ENCODE measurements at places on chromosomes 4 and X.

- no peak for DNase-seq
Observed at GRCh38 chrX:153774576-153775292, 6.1 kb upstream of the SRPK3 start.

- DNase-seq, result peak; percentile 25
Observed at GRCh38 chrX:69109706-69110105, 55.5 kb downstream of the PJA1 start.

DNA sequence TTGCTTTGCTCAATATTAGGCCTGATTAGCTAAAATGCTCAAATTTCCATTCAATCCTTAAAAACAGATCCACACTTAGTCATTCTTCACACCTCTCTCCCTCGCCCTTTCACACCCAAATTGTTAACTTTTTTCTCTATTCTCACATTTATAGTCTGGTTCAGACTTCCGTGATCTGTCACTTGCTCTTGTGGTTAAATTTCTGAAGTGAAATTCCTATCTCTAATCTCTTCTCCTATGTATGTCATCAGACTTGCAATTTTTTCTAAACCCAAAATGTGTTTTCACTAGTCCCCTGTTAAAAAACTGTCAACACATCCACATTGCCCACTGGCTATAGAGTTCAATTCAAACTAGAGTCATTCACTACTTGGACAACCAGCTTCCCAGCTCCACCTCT lies 63.2 kb downstream of the SNCA start:
- DNase-seq, result no peak

GRCh38 chr4:123093236-123093635 lies 170.8 kb upstream of the NUDT6 start:
- no peak for DNase-seq

- DNase-seq, result peak; percentile 86
Observed at GRCh38 chr4:5050520-5051277, 581 bp upstream of the STK32B start.

DNA sequence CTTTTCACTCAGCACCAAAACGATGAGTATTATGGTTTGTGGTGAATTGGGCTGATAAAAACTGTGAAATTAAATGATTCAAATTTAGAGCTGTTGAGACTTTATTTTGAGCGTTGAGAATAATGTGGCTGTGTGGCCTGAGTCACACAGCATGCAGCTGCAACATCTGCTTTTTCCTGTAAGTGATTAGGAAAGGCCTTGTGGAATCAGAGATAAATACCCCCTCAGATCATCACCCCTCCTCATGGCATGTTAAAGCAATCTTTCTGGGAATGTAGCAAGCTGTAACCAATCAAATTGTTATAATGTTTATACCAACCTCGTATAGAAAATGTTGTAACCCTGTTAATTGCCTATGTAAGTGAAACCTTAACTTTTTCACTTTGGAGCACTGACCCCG lies 90.0 kb upstream of the GRPR start:
- peak; percentile 1 for DNase-seq

- no peak for DNase-seq
Observed at GRCh38 chr4:76600447-76600846, 165.4 kb downstream of the SHROOM3 start.

DNA sequence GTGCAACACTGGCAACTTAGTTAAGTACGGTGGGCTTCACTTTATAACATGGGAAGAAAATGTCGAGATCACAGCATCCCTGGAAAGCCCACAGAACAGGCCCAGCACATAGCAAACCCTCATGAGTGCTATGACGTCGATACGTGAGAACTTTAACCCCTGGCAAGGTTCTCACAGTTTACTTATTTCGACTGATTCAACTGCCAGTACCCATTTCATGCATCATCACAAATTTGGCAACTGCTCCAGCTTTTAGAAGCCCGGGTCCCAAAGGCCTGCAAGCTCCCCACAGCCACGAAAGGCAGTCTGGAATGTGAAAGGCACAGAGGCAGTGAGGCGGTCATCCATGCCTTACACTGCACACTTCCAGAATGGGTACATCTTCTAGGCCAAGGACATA lies 41.2 kb downstream of the RELL1 start:
- DNase-seq, result no peak

- DNase-seq, result no peak
Observed at GRCh38 chr4:70927502-70928137, 25.5 kb downstream of the MOB1B start.

- peak; percentile 58 for DNase-seq
Observed at GRCh38 chr4:54840992-54841768, 183.4 kb downstream of the KIT start.
